ENCODE measurements at places on chromosomes 11 and 22.

DNA sequence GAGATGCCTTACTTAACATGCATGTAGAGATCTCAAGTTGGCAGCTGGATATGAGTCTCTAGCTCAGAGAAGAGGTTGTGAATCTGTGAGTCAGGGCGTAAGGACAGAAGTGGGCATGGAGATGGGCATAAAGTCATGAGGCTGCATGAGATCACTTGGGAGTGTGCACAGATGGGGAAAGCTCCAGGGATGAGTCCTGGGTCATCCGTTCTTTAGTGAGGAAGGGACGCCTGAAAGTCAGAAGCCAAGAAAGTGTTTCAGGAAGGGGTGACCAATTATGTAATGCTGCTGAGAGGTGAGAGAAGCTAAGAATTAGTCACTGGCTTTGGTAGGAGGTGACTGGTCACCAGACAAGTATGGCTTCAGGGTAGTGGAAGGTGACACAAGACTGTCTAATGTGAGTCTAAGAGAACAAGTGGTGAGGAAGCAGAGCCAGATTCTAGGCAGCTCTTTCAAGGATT is 6.7 kb downstream of the ACP2 start:
- DNase-seq = peak; percentile 43

DNA sequence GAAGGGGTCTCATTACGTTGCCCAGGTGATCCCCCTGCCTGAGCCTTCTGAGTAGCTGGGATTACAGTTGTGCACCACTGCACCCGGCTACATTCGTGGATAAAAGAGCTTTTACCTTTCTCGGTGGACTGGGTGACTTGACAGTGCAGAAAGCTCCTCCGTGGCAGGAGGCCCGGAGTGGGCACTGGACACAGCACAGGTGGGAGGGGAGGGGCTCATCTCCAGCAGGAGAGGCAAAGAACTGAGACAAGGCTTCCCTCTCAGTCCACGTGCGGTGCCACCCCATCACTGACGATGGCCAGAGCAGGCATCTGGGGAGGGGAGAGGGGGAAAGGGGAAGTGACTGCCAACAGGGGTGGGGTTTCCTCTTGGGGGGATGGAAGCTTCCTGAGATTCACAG is 118.4 kb downstream of the SHANK2 start:
- DNase-seq = no peak

DNA sequence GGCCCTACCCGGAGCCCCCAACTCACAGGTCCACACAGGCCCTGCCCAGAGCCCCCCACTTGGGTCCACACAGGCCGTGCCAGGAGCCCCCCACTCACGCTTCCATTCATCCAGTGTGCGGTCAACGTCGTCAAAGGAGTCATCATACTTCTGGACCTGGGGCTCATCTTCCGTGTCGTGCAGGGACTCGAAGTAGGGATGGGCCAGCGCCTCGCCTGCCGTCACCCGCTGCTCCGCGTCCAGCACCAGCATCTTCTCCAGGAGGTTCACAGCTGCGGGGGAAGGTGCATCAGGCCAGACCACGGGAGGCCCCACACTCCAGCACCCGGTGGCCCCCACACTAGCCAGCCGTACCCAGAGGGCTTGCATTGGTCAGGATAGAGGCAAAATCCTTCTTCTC is 4.0 kb upstream of the HDAC10 start:
- no peak for DNase-seq

- no peak for DNase-seq
Observed at GRCh38 chr11:78533399-78533798, 41.3 kb downstream of the NARS2 start.

DNA sequence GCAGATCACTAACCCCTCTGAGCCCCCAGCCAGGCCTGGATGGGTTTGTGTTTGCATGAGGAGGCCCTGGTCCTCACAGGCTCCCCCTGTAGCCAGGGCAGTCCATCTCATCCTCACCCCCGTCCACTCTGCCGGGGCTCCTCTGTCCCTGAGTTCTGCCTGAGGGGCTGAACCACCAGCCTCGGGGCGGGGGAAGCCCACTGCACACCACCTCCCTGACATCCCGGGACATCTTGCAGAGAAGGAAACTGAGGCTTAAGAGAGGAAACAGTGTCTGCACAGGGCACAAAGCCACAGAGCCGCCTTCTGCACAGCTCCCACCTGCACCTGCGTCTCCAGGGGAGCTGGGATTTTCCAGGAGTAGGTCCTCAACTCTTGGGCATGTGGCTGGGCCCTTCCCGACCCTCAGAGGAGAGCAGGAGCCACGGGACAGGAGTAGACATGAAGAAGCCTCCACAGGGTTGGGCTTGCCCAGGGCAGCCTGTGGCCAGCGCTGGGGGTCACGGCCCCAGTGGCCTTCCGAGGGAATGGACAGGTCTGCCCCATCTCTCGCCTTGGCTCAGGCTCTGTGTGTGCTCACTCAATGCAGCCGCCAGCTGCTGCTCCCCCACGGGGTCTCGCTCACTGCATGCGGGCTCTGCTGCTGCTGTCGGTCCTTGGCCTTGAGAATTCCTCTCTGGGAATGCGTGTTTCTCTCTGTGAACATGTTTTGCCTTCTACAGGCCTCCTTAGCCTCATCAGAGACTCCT is 45.4 kb upstream of the CCDC188 start:
- DNase-seq = no peak

GRCh38 chr22:45164270-45165088 is 754 bp downstream of the NUP50 start:
- DNase-seq = peak; percentile 18

GRCh38 chr22:33598821-33599220 is 321.5 kb downstream of the LARGE1 start:
- no peak for DNase-seq

All from EL (cell line).